ENCODE measurements at places on chromosomes 4 and X. TPM values are rescaled to one million over a fixed set of nuclear protein-coding genes. Genes with fewer than 3 reads are reported as not detected.

RNF212 gene
- 0.42 TPM for total RNA-seq

MTCP1 gene
- 15.6 TPM for total RNA-seq

THAP6 gene
- 15.9 TPM for total RNA-seq

AREG gene
- total RNA-seq, result not detected

ZMAT1 gene
- total RNA-seq, result 0.71 TPM

AMTN gene
- total RNA-seq, result not detected

NLGN3 gene
- 0.16 TPM for total RNA-seq
